Anterior cingulate cortex (tissue), 58 donors: ENCODE measurements at places on chromosomes 7 and 10.

GRCh38 chr10:129038522-129038921 is 428.5 kb upstream of the MGMT start:
- DNase-seq = no peak

DNA sequence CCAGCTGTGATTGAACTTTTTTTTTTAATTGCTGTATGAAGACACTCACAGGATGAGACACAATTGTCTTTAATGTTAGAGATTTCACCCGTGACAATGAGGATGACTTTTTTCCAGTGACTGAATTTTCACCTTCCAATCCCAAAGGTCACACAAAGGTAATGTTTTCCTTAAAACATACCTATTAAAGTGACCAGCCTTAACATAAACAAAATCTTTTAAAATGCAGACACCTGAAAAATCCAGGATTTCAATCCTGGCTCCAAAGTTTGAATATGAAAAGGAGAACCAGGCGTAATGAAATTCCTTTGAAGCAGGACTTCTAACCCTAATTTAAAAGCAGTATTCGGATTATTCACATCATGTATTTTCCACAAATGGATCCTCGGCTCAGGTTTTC is 647.7 kb downstream of the GATA3 start:
- no peak for DNase-seq

DNA sequence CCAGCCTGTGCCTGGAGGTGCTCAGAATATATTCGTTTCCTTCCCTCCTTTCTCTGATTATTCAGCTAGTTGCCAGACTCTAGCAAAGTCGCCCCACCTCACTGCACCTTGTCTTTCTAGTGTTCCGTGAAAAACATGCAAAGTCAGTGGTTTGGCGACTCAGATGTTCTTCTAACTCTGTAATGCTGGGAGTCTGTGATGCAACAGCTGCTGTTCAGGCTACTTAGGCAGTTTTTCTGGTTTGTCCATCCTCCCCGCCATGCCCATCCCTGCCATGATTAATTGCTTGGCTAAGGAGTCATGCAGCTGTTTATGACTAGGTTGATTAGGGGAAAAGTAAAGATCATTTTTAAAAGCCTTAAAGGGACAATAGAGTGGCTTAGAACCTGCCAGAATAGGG is 99.4 kb downstream of the MTPN start:
- DNase-seq = no peak

DNA sequence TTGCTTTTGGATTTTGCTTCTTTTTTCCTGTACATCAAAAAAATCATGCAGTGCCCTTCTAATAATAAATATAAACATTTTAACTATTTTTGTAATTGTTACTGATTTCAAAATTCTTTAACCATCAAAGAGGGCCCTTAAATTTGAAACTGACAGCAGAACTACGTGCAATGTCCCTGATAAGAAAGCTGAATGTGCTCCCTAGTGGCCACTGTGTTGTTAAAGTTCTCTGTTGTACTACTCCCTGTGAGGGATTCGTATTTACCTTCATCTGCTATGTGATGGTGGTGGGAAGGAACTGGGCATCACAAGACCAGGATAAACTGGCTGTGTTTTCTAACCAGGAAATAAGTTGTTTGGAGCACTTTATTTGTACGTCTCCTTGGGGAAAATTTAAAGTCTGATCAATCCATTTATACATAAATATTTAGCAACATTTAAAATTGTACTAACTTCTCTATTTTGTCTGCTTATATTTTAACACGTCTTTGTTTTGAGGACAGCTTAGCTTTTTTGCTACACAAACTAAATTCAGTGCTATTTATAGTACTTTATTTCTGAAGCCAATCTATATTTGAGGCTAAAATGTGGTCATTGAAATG is 322.4 kb downstream of the HGF start:
- no peak for DNase-seq

DNA sequence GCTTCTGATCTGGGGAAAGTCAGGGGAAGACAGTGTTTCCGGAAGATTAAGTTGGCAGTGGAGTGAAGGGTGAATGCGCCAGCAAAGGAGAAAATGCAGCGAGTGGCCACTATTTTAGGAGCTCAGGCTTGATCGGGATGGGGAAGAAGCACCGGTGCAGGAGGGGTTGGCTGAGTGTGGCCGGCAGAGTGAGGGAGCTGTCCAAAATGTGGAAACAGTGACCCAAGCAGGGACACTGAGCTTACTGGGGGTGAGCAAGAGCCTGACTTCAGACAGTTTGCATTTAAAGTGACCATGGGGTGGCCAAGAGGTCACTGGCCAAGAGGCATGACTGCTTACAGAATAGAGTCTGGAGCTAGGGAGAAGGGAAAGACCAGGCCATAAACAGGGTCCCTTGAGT is 79.3 kb downstream of the GOLGA7B start:
- DNase-seq = no peak

DNA sequence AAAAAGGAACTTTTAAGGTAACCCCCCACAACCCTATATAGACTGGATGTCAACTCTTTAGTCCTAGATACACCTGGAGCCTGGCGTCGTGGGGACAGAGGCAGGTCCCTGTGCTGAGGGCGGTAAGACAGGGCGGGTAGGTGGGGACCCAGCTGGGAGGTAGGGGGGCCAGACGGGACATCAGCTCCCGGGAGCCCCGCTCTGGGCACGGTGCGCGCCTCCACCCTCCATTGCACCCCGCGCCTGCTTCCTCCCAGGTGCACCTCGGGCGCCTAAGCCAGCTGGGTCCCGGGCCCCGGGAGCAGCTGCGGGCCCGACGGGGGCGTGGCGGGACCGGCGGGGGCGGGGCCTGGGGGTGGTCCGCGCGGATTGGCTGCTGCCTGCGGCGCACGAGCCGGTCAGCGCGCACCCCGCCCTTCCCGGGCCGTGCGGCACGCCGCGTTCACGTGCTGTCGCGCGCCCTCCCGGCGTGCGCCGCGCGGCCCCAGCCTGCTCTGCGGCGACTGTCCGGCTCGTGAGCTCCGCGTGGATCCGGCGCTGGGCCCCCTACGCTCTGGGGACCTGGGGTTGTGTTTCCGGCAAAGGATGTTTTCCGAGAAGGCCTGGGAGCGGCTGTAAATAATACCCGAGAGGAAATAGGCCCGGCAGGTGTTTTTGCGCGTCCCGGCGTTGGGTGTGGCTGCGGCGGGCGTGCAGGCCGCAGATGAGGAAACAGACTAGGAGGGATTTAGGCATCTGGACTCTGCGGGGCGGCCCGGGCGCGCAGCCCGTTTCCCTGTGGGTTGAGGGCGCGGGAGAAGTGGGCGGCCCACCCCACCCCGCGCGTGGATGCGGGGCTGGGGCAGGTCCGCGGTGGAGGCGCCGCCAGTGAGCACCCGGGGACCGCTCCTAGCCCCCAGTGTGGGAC is 39.1 kb upstream of the PFKFB3 start:
- DNase-seq = peak; percentile 43

DNA sequence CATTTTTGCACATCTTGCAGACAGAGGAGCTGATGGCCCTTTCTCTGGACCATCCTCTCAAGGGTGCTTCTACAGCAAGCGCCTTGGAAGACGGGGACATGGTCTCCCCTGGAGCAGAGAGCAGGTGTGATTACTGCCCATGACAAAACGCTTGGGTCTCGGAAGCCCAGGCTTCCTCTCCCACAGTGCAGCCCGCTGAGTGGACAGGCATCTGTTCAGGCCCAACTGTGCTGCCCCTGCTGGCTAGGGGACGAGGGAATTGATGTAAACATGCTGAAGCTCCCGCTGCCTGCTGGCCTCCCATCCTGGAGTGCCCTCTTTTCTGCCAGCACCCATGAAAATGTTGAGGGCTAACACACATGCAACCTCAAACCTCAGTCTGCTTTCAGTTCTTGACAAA is 14.3 kb downstream of the IL15RA start:
- DNase-seq = no peak

DNA sequence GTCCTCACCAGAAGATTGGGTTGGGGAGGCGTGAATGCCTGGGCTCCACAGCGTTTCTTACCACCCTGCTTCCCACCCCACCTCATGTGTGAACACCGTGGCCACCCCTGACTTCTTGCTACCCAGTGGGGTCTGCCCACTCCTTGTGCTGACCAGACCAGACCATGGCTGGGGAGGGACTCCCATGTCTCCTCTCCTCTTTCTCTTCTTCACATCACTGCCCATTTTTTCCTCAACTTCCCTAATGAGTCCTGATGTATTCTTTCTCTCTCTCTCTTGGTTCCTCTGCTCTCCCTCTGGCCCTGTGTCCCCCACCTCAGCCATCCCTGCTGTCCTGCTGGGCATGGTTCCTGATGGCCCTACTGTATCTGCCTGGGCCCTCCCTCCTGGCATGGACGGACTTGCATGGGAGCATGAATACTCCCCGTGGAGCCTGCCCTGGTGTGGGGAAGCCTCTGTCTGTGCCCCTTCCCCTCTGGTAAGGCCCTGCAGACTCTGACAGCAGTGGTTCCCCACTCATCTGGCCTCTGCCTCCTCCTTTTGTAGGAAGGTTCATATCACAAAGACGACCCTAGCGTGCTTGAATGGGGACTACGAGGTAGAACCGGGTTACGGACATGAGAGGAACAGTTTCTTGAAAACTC is 85.5 kb downstream of the ADCY1 start:
- DNase-seq = no peak

DNA sequence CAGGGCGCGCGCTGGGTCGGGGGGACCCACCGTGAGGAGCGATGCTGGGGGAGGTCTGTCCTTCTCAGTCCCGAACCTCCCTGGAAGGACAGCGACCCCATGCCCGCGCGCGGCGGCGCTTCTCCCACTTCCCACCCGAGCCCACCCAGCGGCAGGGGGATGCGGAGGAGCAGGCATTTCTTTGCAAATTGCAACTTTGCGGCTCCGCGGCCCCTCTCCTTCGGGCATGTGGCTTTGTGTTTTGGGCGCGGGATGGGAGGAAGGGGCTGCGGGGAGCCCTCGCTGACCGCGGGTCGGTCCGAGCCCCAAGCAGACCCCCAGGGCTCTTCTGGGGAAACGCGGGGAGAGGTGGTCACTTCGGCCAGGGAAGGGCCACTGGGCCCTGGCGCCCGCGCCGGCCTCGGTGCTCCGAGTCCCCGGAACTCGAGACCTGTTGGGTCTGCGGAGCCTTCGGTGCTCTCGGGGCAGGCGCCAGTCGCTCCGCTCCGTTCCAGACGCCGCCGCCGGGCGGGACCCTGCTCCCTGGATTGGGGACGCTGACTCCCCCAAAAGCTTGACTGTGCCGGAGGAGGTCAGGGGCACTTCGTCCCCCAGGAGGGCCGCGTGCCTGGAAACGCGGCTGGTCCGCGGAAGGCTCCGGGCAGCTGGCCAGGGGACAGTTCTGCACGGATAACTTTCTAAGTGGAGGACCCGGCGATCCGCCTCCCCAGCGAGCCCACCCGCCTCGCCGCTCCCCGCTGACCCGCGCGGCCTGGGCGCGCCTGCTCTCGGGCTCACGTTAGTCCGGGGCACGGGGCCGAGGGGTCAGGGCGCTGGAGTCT is 164.2 kb upstream of the DPP6 start:
- no peak for DNase-seq

- no peak for DNase-seq
Measured at GRCh38 chr7:114432061-114432460, 17.4 kb downstream of the FOXP2 start.

GRCh38 chr7:12685550-12685949 is 1.9 kb upstream of the ARL4A start:
- peak; percentile 4 for DNase-seq
